Prostate gland (tissue), 2 donors: ENCODE measurements at places on chromosomes 3 and 15.

- peaks cover 3% of the 10 kb centered on the region for H3K4me1 ChIP-seq
- DNase-seq, result no peak
- H3K27ac ChIP-seq, result no peak overlapping the region
- H3K36me3 ChIP-seq, result peaks cover 6% of the 10 kb centered on the region
- no peaks in the 10 kb centered on the region for H3K27me3 ChIP-seq
Observed at GRCh38 chr15:28110481-28110881, 11.4 kb upstream of the OCA2 start.

DNA sequence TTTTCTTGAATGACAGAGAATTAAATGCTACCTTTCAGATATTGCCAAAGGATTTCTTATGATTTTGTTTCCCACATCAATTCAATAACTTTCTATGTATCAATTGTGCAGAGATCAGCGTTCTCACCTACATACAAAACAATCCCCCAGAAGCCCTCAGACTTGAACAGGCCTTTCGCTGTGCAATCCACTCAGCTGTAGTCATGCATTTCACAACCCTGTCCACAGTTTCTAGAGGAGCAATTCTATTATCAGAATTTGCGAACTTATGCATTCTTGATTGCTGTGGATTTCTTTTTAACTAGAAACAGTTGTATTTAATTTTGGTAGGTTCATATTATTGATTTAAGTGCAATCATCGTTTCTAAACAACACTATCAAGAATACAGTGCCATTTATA lies 13.7 kb upstream of the ALCAM start:
- no peaks in the 10 kb centered on the region for H3K36me3 ChIP-seq
- no peak for DNase-seq
- H3K27ac ChIP-seq, result no peak overlapping the region
- H3K4me1 ChIP-seq, result no peaks in the 10 kb centered on the region
- H3K27me3 ChIP-seq, result no peaks in the 10 kb centered on the region

DNA sequence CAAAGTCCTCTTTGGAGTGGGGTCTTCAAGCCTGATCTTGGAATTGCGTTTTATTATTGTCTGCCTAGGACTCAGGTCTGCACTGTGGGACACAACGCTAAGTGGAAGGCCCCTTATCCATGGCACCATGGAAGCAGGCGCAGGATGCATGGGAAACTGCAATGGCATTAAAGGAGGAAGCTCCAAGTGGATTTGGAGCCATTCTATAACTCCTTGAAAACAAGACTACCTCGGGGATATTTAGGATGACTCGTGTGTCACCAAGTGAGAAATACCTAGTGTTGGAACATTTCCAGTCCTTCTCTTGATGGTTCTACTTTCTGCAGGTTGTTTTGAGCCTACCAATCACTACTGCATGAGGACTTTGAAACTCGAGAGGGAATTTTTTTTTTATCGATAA lies 126.6 kb upstream of the ZBED2 start:
- DNase-seq, result no peak
- no peaks in the 10 kb centered on the region for H3K27me3 ChIP-seq
- H3K27ac ChIP-seq, result no peak overlapping the region
- no peaks in the 10 kb centered on the region for H3K4me1 ChIP-seq

DNA sequence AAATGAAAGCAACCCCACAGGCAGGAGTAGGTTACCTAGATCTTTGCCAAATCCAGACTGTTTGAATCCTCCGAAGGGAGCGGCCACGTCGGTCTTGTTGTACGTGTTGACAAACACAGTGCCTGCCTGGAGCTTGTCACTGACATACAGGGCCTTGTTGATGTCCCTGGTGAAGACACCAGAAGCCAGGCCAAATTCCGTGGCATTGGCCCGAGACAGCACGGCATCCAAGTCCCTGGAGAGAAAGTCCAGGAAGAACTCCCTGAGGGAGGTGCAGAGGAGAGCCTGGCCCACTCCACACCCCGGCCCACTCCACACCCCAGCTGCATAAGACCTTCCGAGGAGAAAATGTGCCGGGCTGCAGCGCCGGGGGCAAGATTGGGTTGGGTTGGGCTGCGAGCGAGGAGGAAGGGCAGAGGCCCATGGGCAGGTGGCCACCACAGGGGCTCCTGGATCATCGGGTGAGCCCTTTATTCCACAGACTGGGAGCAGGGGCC lies 21.8 kb upstream of the SLC41A3 start:
- no peak for DNase-seq
- H3K4me1 ChIP-seq, result no peaks in the 10 kb centered on the region
- H3K27me3 ChIP-seq, result no peaks in the 10 kb centered on the region
- no peaks in the 10 kb centered on the region for H3K36me3 ChIP-seq
- H3K27ac ChIP-seq, result no peak overlapping the region

GRCh38 chr3:172321035-172321434 lies 127.2 kb downstream of the GHSR start:
- no peaks in the 10 kb centered on the region for H3K36me3 ChIP-seq
- H3K27me3 ChIP-seq, result no peaks in the 10 kb centered on the region
- H3K4me3 ChIP-seq, result no peak overlapping the region
- no peak for DNase-seq
- peaks cover 5% of the 10 kb centered on the region for H3K4me1 ChIP-seq
- no peak overlapping the region for H3K27ac ChIP-seq

GRCh38 chr3:149934524-149934923 lies 36.2 kb downstream of the PFN2 start:
- no peaks in the 10 kb centered on the region for H3K27me3 ChIP-seq
- no peak overlapping the region for H3K27ac ChIP-seq
- H3K4me1 ChIP-seq, result no peaks in the 10 kb centered on the region
- no peaks in the 10 kb centered on the region for H3K36me3 ChIP-seq
- no peak overlapping the region for H3K4me3 ChIP-seq

- no peak overlapping the region for H3K4me3 ChIP-seq
- H3K36me3 ChIP-seq, result no peaks in the 10 kb centered on the region
- no peaks in the 10 kb centered on the region for H3K4me1 ChIP-seq
- DNase-seq, result no peak
- H3K27ac ChIP-seq, result no peak overlapping the region
- no peaks in the 10 kb centered on the region for H3K27me3 ChIP-seq
Observed at GRCh38 chr3:70726096-70726938, 413.9 kb upstream of the MDFIC2 start.

- H3K27ac ChIP-seq, result no peak overlapping the region
- H3K27me3 ChIP-seq, result no peaks in the 10 kb centered on the region
- no peak overlapping the region for H3K4me3 ChIP-seq
- no peaks in the 10 kb centered on the region for H3K4me1 ChIP-seq
- H3K36me3 ChIP-seq, result no peaks in the 10 kb centered on the region
Observed at GRCh38 chr3:124751501-124751900, 21.2 kb downstream of the UMPS start.

GRCh38 chr15:72727154-72727553 lies 41.1 kb downstream of the BBS4 start:
- H3K36me3 ChIP-seq, result no peaks in the 10 kb centered on the region
- no peak for DNase-seq
- H3K27ac ChIP-seq, result no peak overlapping the region

DNA sequence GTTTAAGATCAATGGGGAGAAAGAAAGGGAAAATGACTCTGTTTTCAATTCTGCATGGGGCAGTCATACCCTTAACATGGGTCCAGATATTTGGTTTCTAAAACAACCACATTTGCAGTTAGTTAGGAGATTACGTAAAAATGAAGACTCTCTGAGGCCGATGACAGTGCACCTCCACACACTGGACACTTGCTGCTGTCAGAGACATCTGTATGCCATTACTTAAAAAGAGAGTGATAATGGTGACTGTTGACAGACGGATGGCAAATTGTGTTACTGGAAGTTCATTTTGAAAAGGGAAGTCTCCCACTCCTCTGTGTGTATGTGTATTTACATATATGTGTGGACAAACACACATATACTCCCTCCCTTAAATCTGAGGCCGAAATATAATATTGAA lies 304.5 kb upstream of the SEMA6D start:
- H3K4me3 ChIP-seq, result no peak overlapping the region
- no peak for DNase-seq
- no peaks in the 10 kb centered on the region for H3K4me1 ChIP-seq
- no peak overlapping the region for H3K27ac ChIP-seq
- no peaks in the 10 kb centered on the region for H3K36me3 ChIP-seq

DNA sequence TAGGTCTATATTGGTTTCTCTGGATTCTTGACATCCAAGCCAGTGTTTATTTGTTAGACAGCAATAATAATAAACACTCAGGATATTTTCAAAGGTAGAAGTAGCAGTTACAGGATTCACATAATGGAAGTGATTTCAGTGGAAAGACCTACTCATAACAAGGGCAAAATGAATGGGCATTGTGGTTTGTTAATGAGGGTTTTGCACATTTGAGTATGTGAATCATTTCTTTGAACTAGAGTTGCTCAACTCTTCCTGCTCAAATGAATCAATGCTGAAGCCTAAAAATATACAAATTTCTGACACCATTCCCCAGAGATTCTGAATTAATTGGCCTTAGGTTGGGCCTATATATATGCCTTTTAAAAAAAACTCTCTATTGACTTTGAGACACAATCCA lies 4.1 kb upstream of the COL6A5 start:
- no peak for DNase-seq
- H3K27ac ChIP-seq, result no peak overlapping the region
- H3K4me3 ChIP-seq, result no peak overlapping the region
- H3K36me3 ChIP-seq, result no peaks in the 10 kb centered on the region
- peaks cover 6% of the 10 kb centered on the region for H3K27me3 ChIP-seq

- H3K36me3 ChIP-seq, result peaks cover 41% of the 10 kb centered on the region
- H3K4me1 ChIP-seq, result peaks cover 2% of the 10 kb centered on the region
- no peak overlapping the region for H3K4me3 ChIP-seq
- no peak overlapping the region for H3K27ac ChIP-seq
- no peaks in the 10 kb centered on the region for H3K27me3 ChIP-seq
- no peak for DNase-seq
Observed at GRCh38 chr3:38127611-38128302, 9.2 kb downstream of the ACAA1 start.
